Caco-2 (cell line): ENCODE measurements at places on chromosomes 2 and 18. TPM values are rescaled to one million over a fixed set of nuclear protein-coding genes. Genes with fewer than 3 reads are reported as not detected.
A peak's percentile ranks its signal among the peaks of the same experiment; 100 is the strongest.

GRCh38 chr2:130820279-130820861 is 16.3 kb upstream of the ARHGEF4 start:
- DNase-seq: no peak

- no peak for DNase-seq
Measured at GRCh38 chr18:48159816-48160215, 229.4 kb upstream of the SMAD2 start.

DNA sequence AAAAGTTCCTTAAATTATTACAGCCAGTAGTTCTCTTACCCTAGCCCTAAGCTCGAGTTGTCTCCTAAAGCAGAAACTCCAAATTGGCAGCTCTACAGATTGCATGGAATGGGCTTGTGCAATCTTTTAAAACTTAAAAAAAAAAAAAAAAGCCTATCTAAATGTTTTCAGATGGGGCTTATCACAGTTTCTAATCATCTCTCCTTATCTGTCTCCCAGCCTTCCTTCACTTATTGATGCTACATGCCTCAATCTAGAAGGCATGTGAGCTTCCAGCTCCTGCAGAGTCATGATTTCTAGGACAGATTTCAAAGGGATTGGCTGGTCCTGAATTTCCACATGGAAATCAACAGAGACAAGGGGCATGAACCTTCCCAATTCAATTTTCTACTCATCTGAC is 33.1 kb upstream of the PELI1 start:
- DNase-seq: peak; percentile 72

GRCh38 chr18:32289483-32290075 is 99.7 kb downstream of the MEP1B start:
- DNase-seq: peak; percentile 30

DNA sequence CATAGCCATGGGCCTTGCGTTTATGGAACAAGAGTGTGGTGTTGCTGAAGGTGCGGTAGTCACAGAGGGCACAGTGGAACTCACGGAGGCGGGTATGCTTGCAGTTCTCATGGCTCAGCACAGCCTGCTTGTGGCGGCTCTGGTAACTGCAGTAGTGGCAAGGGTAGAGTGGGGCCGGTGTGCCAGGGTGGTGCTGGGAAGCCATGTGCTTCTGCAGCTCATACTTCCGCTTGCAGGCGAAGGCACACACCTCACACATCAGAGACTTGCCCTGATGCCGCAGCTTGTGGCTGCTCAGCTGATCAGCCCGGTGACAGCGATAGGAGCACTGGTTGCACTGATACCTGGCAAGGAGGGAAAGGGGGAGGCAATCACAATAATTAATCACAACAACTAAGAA is 14.7 kb downstream of the ZNF142 start:
- no peak for DNase-seq

DNA sequence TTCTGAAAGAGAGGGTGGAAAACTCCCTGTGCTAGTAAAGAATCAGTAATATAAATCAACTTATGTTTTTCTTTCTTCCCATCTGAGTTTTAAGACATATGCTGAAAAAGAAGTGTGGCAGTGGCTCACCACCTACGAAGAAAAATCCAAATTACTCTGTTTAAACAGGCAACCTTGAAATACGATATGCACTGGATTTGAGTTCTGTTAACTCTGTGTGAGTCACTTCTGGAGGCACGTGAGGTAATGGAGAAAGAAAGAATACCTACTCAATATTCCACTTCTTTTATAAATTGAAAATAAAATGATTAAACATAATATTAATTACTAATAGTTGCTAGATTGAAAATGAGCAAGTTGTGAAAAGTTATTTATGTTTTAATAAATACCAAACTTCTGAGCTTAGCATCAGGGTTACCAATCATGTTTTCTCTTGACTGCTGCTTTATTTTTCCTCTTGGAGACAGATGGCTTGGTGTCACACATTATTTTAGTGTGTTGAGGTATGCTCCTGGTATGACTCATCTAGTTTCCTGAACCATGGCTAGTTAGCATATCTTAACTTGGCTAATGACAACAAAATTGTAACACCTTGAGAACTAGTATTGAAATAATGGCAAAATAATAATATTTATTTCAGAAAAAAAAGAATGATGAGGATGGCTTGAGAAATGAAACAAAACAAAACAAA is 1705.5 kb upstream of the PIK3C3 start:
- no peak for DNase-seq

The DSEL gene
- 0.16 and 0.18 TPM in 2 replicates for total RNA-seq

The SSB gene
- 209 and 215 TPM in 2 replicates for total RNA-seq

DNA sequence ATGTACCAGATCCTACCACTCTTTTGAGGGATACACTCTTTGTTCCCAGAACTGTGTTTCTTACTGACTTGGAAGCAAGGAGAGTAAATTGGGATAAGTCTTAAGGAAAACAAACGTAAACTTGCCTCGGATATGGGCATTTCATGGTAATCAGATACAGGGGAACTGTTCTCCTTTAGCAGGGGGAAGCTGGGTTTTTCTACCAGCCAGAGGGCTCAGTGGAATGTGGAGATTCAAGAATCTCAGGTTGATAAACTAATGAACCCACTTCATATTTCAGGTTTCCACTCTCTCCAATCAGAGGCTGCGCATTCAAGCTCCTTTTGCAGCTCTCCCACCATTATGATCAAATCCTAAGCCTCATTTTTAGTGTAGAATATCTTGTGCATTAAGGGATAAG is 676.5 kb upstream of the FSHR start:
- no peak for DNase-seq

The NCOA1 gene
- total RNA-seq: 34.7 and 37.1 TPM in 2 replicates

The SCG2 gene
- total RNA-seq: 0.35 and 0.41 TPM in 2 replicates

GRCh38 chr2:138741851-138742250 is 38.3 kb downstream of the NXPH2 start:
- DNase-seq: no peak

DNA sequence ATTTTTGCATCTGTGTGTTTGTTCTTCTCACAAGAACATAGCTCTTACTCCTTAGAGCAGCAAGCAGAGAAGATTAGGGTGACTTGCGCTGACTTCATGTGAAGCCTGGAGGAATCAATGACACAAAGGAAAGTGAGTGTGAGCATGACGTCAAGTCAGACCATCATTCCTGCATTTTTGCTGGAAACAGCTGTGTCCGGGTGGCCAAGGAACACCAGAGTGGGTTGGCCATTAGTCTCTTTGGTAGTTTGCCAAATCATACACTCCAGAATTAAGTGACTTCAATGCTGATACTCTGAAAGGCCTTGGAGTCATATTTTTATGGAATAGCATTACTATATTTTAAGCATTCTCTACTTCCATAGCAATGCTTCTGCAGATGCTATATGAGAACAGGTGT is 597.2 kb downstream of the DCDC2C start:
- no peak for DNase-seq
